ENCODE measurements at places on chromosomes 6 and 20.

GRCh38 chr6:112710710-112711109 is 363.6 kb downstream of the RFPL4B start:
- DNase-seq: no peak

DNA sequence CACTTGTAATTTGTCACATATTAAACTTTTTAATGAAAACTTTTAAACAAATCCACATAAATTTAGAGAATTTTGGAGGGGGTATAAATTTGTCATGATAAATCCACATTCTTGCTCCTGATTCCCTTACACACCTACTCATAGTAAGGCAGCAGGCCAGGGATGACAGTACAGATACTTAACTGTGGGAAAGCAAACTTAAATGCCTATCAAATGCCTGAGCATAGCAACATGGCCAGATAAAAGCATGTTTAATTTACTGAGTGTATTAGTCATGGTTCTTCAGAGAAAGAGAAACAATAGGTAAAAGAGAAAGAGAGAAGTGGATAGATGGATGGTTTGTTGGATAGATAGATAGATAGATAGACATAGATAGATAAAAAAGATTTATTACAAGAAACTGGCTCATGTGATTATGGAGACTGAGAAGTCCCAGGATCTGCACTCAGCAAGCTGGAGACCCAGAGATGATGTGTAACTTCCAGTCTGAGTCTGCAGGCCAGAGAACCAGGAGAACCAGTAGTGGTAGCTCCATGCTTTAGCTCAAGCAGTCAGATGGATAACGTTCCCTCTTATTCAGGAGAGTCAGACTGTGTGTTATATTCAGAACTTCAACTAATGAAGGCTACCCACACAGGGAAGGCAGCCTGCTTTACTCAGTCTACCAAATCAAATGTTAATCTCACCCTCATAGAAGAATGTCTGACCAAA is 15.9 kb upstream of the ADGRF1 start:
- no peak for DNase-seq

- no peak for DNase-seq
These were observed 44.6 kb downstream of the BLTP3A start for GRCh38 chr6:34836451-34836850.

GRCh38 chr6:24205020-24205492 is 79.0 kb downstream of the NRSN1 start:
- no peak for DNase-seq

DNA sequence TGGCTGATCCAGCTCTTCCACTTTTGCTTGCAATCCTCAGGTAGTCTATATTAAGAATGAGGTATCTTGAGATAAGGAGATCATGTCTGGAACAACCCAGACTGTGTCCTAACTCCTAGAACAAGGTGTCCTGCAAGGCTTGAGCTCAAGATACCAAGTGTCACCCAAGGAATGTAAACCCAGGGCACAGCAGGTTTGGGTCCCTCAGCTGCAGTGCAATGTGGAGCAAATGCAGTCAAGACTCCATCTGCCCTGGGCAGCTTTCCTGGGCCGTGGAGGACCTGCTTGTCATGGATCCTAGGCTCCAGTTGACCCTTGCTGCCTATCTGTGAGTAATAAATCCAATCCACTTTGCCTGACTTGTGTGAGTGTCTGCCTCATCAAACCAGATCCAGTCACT is 166.1 kb downstream of the OTOR start:
- no peak for DNase-seq

DNA sequence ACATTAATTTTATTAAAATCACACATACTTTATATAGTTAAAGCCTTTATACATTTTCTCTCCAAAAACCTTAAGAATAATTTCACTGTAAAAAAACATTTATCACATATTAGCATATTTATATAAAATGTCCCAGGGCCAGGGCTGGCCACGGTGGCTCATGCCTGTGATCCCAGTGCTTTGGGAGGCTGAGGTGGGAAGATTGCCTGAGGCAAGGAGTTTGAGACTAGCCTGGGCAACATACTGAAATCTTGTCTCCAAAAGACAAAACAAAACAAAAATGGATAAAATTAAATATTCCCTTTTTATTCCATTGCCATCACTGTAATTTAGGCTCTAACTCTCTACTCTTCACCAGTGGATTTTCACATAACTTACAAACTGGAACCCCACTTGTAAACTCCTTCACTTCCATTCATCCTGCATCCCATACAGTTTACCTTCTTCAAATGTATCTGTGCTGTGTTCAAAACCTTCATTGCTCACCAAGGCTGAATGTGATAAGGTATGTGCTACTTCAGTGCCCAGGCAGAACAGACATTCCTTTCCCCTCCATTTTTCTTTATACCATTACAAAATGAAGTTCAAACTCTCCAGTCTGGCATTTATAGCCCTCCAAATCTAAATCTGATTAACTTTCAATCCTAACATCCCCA is 42.9 kb upstream of the PIM1 start:
- DNase-seq: no peak

GRCh38 chr6:75604294-75604693 is 2.6 kb downstream of the SENP6 start:
- no peak for DNase-seq

DNA sequence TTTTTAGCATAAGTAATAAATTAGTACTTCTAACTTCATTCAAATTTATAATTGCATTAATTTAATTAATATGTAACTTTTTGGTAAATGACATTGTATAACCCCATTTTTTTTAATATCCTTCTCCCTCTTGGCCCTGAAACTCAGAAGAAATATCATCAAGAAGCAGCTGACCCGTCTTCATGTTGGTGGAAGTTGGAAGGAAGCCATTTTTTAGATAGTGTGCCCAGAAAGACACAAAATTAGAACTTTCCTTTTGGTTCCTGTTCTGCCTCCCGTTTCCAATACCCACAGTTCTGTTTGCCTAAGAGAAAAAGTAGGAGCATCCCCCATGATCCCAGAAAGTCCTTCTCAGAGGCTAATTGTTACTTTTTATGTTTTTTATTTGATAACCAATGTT is 65.5 kb downstream of the PLCB4 start:
- no peak for DNase-seq

DNA sequence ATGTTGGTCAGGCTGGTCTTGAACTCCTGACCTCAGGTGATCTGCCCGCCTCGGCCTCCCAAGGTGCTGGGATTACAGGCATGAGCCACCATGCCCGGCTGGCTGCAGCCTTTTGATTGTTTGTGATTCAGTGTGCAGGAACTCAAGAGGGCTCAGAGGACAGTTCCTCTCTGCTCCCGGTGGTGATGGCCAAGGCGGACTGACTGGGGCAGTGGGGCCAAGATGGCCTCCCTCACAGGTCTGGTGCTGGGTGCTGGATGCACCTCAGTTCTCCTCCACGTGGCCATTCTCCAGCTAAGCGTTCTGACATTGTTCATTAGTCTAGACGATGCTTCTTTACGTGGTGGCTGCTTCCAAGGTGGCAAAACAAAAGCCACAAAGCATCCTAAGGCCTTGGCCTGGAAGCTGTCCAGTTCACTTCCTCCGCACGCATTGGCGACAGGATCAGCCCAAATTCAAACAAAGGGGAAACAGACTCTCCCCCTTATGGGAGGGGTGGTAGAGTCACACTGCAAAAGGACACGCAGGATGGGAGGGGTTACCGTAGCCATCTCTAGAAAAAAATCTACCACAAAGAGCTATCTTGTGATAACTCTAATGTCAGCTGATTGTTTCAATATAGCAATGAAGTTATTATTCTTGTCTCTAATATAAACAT is 146.9 kb downstream of the FOXC1 start:
- no peak for DNase-seq

DNA sequence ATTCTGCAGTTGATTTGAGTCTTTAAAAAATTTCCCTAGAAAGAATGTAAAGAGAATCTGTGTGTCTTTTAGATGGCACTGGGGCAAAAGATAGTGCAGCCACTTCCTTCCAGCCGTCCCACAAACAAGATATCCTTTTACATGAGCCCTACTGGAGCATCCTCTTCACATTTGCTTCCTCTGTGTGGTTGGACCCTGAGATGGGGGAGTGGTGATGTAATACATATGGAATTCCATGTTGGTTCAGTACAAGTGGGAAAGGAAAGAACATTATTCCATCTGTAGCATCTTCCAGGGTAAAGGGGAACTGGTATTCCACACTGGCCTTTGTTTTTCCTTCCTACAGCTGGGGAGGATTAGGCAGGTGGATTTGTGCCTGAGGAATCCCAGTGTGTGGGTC is 78.9 kb upstream of the ISM1 start:
- DNase-seq: no peak

- DNase-seq: no peak
These were observed 43.9 kb downstream of the EBF4 start for GRCh38 chr20:2736441-2736840.

- no peak for DNase-seq
These were observed 131.3 kb downstream of the HACE1 start for GRCh38 chr6:104728448-104728847.

DNA sequence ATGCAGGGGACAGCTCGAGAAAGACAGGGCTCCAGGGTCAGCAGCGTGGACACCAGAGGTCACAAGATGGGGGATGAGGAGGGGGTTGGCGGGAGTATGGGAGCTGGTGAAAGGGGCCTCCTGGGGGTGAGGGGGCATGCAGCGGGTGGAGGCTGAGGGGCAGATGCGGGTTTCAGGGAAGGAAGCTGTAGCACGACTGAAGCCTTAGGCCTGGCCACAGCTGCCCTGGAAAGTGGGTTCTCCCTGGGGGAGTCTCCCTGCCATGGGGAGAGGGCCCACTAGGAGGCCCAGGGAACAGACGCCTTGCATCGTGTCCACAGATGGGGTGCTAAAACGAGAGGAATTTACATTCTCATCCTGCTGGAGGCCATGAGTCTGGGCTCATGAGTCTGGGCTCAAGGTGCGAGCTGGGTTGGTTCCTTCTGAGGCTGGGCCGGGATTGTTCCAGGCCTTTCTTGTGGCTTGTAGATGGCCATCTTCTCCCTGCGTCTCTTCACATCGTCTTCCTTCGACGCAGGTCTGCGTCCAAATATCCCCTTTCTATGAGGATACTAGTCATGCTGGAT is 18.0 kb downstream of the APCDD1L start:
- no peak for DNase-seq

GRCh38 chr6:26022132-26022472 is 59.5 kb downstream of the TRIM38 start:
- DNase-seq: no peak

GRCh38 chr6:10193321-10193720 is 221.6 kb downstream of the TFAP2A start:
- no peak for DNase-seq

DNA sequence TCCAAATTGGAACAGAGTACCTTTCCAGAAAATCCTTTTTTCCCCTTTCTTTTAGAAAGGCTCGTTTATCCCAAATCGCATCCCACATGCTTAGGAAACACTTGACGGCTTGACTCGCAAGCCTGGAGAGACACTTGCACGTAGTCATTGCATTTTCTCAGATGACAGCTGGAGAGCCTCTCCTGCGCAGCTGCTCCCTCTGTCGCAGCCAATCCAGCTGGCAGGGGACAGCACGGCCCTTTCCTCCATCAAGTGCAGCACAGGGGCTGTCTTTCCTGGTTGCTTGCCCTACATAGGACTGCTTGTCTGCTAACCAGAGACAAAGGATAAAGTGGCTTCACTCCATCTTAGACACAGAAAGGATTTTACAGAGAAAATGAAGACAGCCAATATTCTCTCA is 77.6 kb upstream of the RGS17 start:
- no peak for DNase-seq

DNA sequence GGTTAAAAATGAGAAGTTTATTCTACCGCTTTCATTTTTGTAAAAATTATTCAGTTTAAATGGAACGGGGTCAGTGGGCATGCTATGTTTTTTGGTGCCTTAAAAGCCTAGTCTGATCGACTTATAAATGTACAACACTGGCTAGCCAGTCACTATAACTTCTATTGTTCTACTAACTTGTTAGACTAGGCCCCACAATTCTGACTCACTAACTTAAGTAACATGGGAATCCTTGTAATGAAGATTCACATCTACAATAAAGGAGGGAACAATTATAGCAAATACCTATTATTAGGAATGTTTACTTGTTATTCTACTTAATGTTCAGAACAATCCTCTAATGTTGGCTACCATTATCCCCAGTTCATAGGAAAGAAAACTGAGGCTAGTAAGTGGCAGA is 28.5 kb downstream of the REPS1 start:
- no peak for DNase-seq

DNA sequence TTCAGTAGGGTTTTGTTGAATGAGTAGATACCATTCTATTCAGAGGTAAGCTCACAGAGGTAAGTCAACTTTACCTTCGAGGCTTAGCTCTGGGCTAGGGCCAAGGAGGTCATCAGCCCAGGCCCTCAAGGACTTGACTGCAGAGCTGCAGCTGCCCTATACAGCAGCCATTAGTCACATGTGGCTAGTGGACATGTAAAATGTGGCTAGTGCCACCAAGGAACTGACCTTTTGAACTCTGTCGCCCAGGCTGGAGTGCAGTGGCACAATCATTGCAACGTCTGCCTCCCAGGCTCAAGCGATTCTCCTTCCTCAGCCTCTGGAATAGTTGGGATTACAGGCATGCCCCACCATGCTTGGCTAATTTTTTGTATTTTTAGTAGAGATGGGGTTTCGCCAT is 47.9 kb upstream of the EPB41L1 start:
- DNase-seq: no peak

- DNase-seq: peak; percentile 34
These were observed 89.9 kb upstream of the SHLD1 start for GRCh38 chr20:5660346-5660745.

GRCh38 chr20:5970381-5970780 is 19.9 kb downstream of the MCM8 start:
- no peak for DNase-seq

DNA sequence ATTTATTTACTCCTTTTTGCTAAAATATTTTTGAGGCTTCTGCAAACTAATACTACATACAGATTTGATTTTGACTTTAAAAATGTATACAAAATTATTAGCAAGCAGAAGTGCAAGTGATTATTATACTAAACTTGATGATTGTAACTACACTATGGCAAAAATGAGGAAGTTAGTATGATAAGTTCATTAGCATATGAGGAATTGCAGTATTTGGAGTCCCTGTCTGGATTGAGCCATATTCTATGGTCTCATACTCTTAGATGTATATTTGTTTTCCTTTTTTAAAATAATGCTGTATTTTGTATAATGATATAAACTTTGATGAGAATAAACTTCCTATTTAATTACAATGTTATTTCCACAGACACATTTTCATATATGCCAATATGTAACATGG is 13.9 kb downstream of the CRISP3 start:
- DNase-seq: no peak

GRCh38 chr20:43318755-43319297 is 129.1 kb upstream of the PTPRT start:
- no peak for DNase-seq
